ENCODE measurements at places on chromosomes 12 and 14.

DNA sequence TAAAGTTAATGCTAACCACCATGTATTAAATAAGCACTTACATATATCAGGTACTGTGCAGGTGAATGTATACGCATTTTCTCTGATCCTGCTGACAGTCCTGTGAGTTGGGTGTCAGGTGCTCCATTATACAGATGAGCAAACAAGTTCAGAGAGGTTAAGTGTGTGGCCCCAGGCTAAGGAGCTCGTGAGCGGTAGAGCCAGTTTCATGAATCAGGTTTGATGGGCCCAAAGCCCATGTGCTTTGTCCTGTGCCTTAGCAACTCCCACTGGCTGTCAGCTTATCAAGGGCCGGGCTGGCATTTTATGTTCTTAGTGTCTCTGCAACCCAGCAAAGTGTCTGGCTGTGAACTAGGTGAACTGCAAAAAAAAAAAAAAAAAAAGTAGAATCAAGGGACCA, 701.2 kb upstream of the TBX3 start:
- no peak for DNase-seq

DNA sequence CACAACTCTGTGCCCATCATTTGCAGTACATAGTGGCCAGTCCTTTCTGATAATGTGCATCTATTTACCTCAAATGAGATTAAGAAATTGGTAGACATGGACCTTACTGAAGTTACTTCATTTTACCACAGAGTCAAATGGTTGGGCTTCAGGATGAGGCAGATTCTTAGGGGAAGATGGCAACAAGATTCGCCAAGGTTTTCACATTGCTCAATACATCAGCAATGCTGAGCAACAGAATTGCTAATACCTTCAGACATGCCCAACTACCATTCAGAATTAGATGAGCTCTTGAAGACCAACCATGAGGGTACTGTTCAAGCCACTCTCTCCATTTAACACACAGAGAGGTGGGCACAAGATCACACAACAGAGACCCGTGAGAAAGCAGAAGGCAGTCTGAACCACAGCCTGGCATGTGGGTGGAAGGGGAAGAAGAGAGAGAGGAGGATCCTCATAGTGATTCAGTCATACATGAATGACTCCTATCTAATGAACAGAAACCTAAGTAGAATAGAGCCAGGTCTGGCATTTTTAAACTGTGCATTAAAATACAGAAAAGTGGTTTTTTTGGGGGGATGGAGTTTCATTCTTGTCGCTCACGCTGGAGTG, 28.5 kb downstream of the CPM start:
- no peak for DNase-seq

GRCh38 chr14:100413699-100414098, 90.6 kb downstream of the SLC25A47 start:
- DNase-seq: no peak

GRCh38 chr12:88472775-88473174, 107.5 kb downstream of the KITLG start:
- DNase-seq: no peak

- no peak for DNase-seq
Observed at GRCh38 chr12:13176256-13176655, 20.3 kb upstream of the EMP1 start.

GRCh38 chr14:103141117-103141796, 18.0 kb downstream of the TNFAIP2 start:
- DNase-seq: no peak

DNA sequence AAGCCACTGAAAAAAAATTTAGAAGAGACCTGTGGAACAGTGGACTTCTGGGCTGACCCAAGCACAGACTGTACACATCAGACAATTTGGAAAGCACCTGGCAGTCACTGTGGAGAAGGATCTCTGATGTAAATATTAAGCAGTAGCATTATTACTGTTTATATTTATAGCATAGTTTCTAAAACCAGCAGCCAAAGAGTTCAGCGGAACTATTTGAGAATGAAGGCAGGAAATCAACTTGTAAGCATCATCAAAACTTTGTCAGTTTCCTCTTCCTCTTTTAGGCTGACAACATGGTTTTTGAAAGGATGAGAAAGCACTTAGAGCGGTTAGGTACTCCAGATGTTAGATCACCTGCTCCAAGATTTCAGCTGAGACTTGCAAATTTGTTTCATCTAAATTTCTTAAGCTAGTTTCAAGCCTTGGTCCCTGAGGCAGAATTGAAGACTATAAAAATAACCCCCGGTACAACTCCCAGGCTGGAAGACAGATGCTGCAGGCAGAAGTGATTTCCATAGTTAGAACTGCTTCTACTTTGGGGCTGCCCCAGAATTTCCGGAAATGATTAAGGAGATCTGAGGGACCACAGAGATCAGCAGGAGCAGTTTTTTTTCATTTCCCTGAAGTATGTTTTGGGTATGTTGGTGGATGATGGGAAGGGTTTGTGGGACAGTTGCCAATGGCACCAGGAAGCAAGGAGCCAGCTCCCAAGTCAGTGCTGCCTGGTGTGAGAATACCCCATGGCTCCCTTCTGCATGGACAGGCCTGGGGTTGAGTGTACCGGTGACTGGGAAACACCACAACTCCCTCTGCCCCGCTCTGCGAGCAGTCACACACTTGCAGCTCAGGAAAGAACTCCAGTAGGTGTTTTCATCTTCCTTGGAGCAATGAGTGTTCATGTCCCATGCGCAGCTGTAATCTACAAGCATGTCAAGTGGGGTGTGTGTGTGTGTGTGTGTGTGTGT, 354.5 kb downstream of the NUAK1 start:
- DNase-seq: no peak

DNA sequence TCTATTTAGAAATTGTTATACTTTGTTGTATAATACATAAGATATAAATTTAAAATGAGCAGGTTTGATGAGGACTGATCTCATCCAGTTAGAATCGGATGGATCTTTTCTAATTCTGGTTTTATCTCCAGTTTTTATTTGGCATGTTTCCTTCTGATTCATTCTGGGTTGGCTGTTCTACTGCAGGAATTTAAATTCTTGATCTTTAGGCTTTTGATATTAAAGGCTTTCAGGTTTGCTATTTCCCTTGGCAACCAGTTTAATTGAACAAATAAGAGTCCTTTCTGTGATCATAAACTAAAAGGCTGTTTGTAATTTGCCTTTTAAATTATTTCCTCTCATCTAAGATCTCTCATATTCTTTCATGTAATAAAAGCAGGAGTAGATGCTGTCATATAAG, 83.4 kb downstream of the PDE6H start:
- no peak for DNase-seq

All from stimulated activated CD8-positive, alpha-beta memory T cell treated with anti-CD3 and anti-CD28 coated beads, Interleukin-7, amount 100 ng/mL, for 1 hour (primary cell).